ENCODE measurements at places on chromosomes 2 and 18. TPM values are rescaled to one million over a fixed set of nuclear protein-coding genes. Genes with fewer than 3 reads are reported as not detected.

Gene CELF4
- total RNA-seq, result not detected

Gene SEH1L
- total RNA-seq, result 63.0 TPM

Gene MC5R
- total RNA-seq, result not detected

Gene C2orf66
- 0.14 TPM for total RNA-seq

Gene RND3
- 53.1 TPM for total RNA-seq

Gene DSG4
- not detected for total RNA-seq

Gene CSRNP3
- 0.51 TPM for total RNA-seq

Gene HJURP
- total RNA-seq, result 10.4 TPM

Gene IMMT
- 91.5 TPM for total RNA-seq

Gene CACNB4
- 0.17 TPM for total RNA-seq

Gene EDAR
- not detected for total RNA-seq

Gene SERPINE2
- total RNA-seq, result 2.3 TPM

Gene MYO1B
- 131 TPM for total RNA-seq

Gene DNAJC5G
- total RNA-seq, result 2.7 TPM

Gene GRP
- total RNA-seq, result not detected

Gene HOXD4
- 8.8 TPM for total RNA-seq

Gene VSNL1
- not detected for total RNA-seq

Gene OR6B2
- not detected for total RNA-seq

Gene CHST10
- total RNA-seq, result 12.6 TPM

Gene RIT2
- total RNA-seq, result not detected

Gene IGFBP5
- total RNA-seq, result 6.1 TPM

Gene TSPYL6
- total RNA-seq, result not detected

Gene PER2
- total RNA-seq, result 1.2 TPM

Gene ESPNL
- total RNA-seq, result not detected

Gene TBR1
- total RNA-seq, result not detected

Gene IL36A
- total RNA-seq, result not detected

Gene RESP18
- total RNA-seq, result not detected

Gene CYRIA
- 33.7 TPM for total RNA-seq

Gene KLHL14
- total RNA-seq, result 0.85 TPM

Gene TUBB8B
- total RNA-seq, result 0.14 TPM

Gene NOSTRIN
- 4.5 TPM for total RNA-seq

Gene RUFY4
- not detected for total RNA-seq

Gene IL1A
- under 0.01 TPM for total RNA-seq

Gene HOXD8
- total RNA-seq, result 30.3 TPM

Gene PROKR1
- not detected for total RNA-seq

Gene EFEMP1
- 12,229 TPM for total RNA-seq

Gene ADGRF3
- total RNA-seq, result not detected

Gene PARD3B
- total RNA-seq, result 13.3 TPM

All from dermis blood vessel endothelial cell (primary cell).